ENCODE measurements at places on chromosomes 12 and 14. TPM values are rescaled to one million over a fixed set of nuclear protein-coding genes. Genes with fewer than 3 reads are reported as not detected.

DNA sequence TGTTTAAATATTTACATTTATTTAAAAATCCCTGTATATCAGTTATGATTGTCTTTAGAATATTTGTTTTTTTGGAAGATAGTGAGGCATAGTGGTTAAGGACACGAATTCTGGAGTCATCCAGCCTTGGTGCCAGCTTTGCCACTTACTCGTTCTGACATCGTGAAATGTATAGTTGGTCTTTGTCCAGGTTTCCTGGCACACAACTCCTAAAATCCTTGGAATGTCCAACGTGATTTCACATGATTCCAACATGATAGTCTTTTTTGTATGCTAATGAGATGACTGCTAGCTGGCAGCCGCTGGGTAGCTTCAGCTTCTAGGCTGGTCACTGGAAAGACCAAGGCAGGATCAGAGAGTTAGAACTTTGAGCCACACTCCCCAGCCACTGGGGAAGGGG is 64.8 kb downstream of the PRICKLE1 start:
- H3K27ac ChIP-seq, result no peak overlapping the region
- no peaks in the 10 kb centered on the region for H3K4me1 ChIP-seq
- H3K4me3 ChIP-seq, result no peak overlapping the region
- H3K36me3 ChIP-seq, result no peaks in the 10 kb centered on the region
- H3K27me3 ChIP-seq, result no peaks in the 10 kb centered on the region

GRCh38 chr12:27025116-27025515 is 2.8 kb downstream of the MED21 start:
- H3K27me3 ChIP-seq, result no peaks in the 10 kb centered on the region
- H3K4me1 ChIP-seq, result peaks cover 22% of the 10 kb centered on the region
- peaks cover 31% of the 10 kb centered on the region for H3K36me3 ChIP-seq
- DNase-seq, result peak; percentile 64

DNA sequence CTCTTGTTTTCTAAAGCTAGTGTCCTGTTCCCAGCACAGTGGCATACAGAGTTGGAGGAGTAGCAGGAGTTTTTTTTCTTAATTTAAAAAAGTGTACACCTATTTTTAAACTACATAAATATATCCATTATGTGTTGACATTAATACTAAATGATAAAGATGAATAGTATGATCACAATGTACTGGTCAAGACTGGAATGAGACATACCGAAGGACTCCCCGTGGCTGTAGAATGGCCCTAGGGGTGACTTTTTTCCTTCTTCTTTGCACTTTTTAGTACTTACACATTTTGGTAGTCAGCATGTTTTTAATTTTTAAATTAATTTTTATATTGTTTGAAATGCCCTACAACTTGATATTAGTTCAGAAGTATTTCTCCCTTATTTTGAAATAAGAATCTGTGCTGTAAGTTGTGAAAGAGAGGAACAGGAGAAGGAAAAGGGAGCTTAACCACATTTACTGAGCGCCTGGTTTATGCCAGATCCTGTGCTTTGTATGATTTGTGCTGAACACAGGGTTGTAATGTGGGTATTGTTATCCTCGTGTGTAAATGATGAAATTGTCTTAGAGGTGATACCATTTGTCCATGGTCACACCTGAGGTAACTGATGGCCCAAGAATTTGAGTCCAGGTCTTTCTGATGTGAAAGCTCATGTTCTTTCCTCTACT is 136.5 kb downstream of the TGFB3 start:
- H3K27me3 ChIP-seq, result no peaks in the 10 kb centered on the region
- H3K4me1 ChIP-seq, result peaks cover 5% of the 10 kb centered on the region
- no peaks in the 10 kb centered on the region for H3K36me3 ChIP-seq
- no peak overlapping the region for H3K27ac ChIP-seq
- no peak overlapping the region for H3K4me3 ChIP-seq

DNA sequence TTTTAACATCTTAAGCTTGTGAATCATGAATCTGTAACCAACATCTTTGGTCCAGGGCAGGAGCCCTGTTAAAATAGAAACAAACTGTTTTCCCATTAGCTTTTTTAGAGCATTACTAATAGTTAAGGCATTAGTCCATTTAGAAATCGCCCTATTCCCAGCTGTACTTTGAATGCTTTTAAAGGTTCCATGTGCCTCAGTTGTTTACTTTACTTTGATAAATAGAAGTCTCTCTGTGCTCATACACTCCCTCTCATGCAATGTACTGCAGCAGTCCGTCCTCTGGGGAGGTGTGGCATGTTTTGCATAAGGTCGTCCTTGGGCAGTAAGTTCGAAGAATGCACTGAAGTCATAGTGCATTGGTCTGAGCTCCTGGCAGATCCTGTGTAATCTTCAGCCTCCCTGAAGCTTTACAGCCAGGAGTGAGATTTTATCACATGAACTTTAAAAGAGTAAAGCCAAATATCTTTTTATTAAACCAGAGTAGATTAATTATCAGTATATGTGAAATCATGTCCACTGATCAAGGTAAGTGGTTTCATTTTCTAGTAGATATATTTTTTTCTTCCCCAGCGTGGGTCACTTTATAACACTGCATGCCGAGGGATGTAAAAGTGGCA is 134.7 kb downstream of the FGD4 start:
- peak; percentile 43 for DNase-seq
- no peaks in the 10 kb centered on the region for H3K36me3 ChIP-seq
- peaks cover 15% of the 10 kb centered on the region for H3K4me1 ChIP-seq

SYNDIG1L gene
- not detected for total RNA-seq

Data from PC-3 (cell line).